ENCODE measurements at places on chromosomes 4 and X.

DNA sequence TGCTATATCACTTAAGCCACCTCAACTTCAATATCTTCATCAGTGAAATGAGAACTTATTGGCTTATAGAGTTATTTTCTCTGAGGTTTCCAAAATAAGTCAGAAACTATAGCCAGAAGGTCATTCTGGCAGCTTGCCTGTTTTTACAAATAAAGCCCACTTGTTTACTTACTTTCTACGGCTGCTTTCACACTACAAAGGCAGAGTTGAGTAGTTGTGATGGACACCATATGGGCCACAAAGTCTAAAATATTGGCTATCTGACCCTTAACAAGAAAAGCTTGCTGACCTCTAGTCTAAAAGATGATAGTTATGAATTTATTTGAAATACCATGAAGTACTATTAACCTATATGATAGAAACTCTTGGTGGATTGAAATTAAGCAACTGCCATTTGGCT, 67.3 kb upstream of the ATOH1 start:
- DNase-seq: no peak

- no peak for DNase-seq
Observed at GRCh38 chr4:89928838-89929237, 34.2 kb downstream of the MMRN1 start.

- DNase-seq: no peak
Observed at GRCh38 chrX:7690842-7691241, 152.1 kb upstream of the VCX start.

GRCh38 chr4:10185518-10186227, 69.1 kb upstream of the WDR1 start:
- no peak for DNase-seq

DNA sequence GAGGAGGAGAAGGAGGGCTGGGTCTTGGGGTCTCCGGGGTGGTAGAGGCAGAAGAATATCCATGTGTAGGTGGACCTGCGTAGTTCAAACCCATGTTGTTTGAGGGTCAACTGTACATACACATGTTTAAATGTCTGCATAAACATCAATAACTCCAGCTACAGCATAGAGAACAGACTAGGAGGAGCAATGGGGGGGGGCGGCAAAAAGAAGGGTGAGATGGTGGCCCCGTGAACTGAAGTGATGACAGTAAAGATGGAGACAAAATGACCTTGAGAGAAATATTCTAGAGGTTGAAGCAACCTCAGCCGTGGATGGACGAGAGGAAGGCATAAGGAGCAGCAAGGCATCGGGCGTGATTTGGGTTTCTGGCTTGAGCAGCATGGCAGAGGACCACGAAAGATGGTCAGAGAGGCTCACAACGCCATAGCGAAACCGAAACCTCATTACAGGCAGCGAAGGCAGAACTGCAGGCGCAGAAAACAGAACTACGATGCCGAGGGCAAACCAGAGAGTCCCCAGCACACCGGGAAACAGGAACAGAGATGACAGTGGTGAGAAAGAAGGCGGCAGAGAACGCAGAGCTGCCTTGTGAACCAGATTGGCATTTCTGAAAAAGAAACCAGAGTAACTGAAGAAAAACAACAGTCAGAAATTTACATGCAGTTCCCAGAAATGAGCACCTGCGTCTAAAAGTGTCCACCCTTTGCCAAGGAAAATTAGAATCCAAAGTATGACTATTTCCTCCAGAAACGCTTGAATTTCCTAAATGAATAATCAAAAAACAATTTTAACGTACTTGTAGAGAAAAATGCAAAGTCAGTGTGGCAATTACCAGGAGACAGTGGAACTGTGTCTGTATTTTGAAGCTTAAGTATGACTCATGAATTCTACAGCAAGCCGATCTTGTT, 50.3 kb upstream of the ENPP6 start:
- DNase-seq: no peak

- DNase-seq: no peak
Observed at GRCh38 chr4:83276299-83277040, 8.1 kb downstream of the COQ2 start.
